ENCODE measurements at places on chromosomes 13 and 19.

- DNase-seq = no peak
These were observed 67.8 kb downstream of the C13orf42 start for GRCh38 chr13:51043310-51043709.

DNA sequence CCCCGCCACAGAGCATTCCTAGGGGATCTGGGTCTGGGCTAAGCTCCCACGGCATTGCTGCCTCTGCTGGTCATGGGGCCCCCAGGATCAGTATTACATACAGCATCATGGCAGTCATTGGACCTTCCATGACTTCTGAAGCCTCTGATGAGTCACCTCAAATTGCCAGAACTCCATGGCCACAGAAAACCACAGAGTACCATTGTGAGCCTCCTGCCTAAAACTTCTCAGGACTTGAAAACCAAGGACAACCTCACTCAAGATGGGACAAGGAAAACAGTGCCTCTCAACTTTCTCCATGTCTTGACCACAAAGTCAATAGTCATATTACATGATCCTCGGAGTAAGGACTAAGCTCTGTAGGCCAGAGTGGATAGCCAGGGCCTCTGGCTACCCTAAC is 306.0 kb downstream of the GPC5 start:
- DNase-seq = no peak

GRCh38 chr19:13819238-13819637 is 24.0 kb downstream of the ZSWIM4 start:
- DNase-seq = no peak

DNA sequence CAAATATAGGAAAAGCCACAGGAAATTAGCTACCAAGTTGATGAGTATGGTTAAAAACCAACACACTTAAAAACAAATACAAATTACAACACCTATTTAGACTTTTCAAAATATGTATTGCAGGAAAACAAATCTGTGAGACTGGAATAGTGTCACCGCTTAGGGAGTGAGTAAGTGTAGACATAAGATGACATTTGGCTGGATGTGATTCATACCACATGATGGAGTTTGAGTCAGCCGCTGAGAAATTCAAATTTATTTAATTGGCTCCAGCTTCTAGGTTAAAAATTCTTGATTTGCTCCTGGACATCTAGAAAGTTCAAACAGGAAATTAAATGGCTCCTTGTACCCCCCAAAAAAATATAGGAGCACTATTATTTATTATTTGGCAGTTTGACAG is 531.7 kb downstream of the SLITRK1 start:
- no peak for DNase-seq

DNA sequence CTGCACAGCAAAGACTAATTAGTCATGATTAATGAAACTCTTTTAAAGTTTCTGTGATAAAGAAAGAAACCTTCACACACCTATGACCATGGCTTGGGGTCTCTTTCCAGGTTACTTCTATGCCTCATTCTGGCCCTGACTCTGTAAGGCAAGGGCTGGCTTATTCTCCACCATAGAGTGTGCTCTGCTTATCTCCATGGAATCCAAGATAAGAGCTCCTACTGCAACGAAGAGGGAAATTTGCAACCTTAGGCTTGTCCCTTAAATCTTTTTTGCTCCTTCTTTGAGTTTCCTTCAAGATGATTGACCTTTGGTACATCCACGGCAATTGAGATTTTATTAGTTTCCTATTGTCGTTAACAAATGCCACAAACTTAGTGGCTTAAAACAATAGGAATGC is 239.9 kb downstream of the SPRY2 start:
- DNase-seq = no peak

GRCh38 chr13:89052699-89053098 is 1381.5 kb downstream of the SLITRK5 start:
- no peak for DNase-seq
